ENCODE measurements at places on chromosomes 7 and 10. TPM values are rescaled to one million over a fixed set of nuclear protein-coding genes. Genes with fewer than 3 reads are reported as not detected.

The AKR1E2 gene
- total RNA-seq: 11.7 TPM

The MBL2 gene
- not detected for total RNA-seq

The IGFBP3 gene
- 8.9 TPM for total RNA-seq

The FAM24A gene
- total RNA-seq: not detected

The FOXI2 gene
- not detected for total RNA-seq

The WDR86 gene
- total RNA-seq: 1.0 TPM

The FRA10AC1 gene
- total RNA-seq: 6.9 TPM

The NIPSNAP2 gene
- 42.4 TPM for total RNA-seq

The MASTL gene
- total RNA-seq: 6.4 TPM

The SLC39A12 gene
- total RNA-seq: not detected

The LEP gene
- total RNA-seq: 2.8 TPM

The NEUROG3 gene
- not detected for total RNA-seq

The ABCB1 gene
- total RNA-seq: 0.77 TPM

The VIPR2 gene
- total RNA-seq: under 0.01 TPM

The MRLN gene
- total RNA-seq: not detected

The COBL gene
- total RNA-seq: 0.26 TPM

The SLC18A3 gene
- not detected for total RNA-seq

The DPYSL4 gene
- 0.26 TPM for total RNA-seq

The SFRP5 gene
- not detected for total RNA-seq

The C10orf53 gene
- not detected for total RNA-seq

The ERVW-1 gene
- not detected for total RNA-seq

The BTBD16 gene
- not detected for total RNA-seq

The H2BK1 gene
- not detected for total RNA-seq

The MACC1 gene
- 0.26 TPM for total RNA-seq

The POP7 gene
- total RNA-seq: 31.9 TPM

The TMEM243 gene
- 25.6 TPM for total RNA-seq

The ZNF775 gene
- 9.6 TPM for total RNA-seq

The ATP5F1C gene
- 170 TPM for total RNA-seq

The RADIL gene
- total RNA-seq: 0.33 TPM

The GRIFIN gene
- not detected for total RNA-seq

The TCAF1 gene
- total RNA-seq: 65.6 TPM

The GPR26 gene
- total RNA-seq: not detected

The DMBT1 gene
- under 0.01 TPM for total RNA-seq

The TAX1BP1 gene
- 98.6 TPM for total RNA-seq

The CPVL gene
- total RNA-seq: 0.51 TPM

The CLDN12 gene
- 44.8 TPM for total RNA-seq

The COL17A1 gene
- under 0.01 TPM for total RNA-seq

The NXPH1 gene
- total RNA-seq: not detected

The RNF133 gene
- total RNA-seq: 0.50 TPM

The MET gene
- 29.8 TPM for total RNA-seq

The GALNT17 gene
- under 0.01 TPM for total RNA-seq
